Urinary bladder (tissue), 4 donors: ENCODE measurements at places on chromosomes 4 and X. TPM values are rescaled to one million over a fixed set of nuclear protein-coding genes. Genes with fewer than 3 reads are reported as not detected.

The CCSER1 gene
- polyA plus RNA-seq: 1.4 TPM

The ATP10D gene
- polyA plus RNA-seq: 12.3 TPM

The PAGE2B gene
- not detected for polyA plus RNA-seq

The IQCM gene
- polyA plus RNA-seq: not detected

The TMPRSS11D gene
- not detected for polyA plus RNA-seq

The BCORL1 gene
- 9.4 TPM for polyA plus RNA-seq

The MSMO1 gene
- 16.6 TPM for polyA plus RNA-seq

The KCNE5 gene
- 0.22 TPM for polyA plus RNA-seq

The PARM1 gene
- polyA plus RNA-seq: 81.3 TPM

The TBC1D25 gene
- 14.7 TPM for polyA plus RNA-seq

The FGF13 gene
- polyA plus RNA-seq: 10.5 TPM

The GAGE12D gene
- polyA plus RNA-seq: not detected

The TLR10 gene
- polyA plus RNA-seq: 0.05 TPM

The GUCY1B1 gene
- polyA plus RNA-seq: 8.0 TPM

The CHIC1 gene
- 6.1 TPM for polyA plus RNA-seq

The P2RY10 gene
- polyA plus RNA-seq: 0.51 TPM

The RGN gene
- 7.2 TPM for polyA plus RNA-seq

The CTAG1B gene
- polyA plus RNA-seq: not detected

The VBP1 gene
- polyA plus RNA-seq: 34.9 TPM

The FAM114A1 gene
- 65.8 TPM for polyA plus RNA-seq

The RAB9A gene
- polyA plus RNA-seq: 27.9 TPM

The UBA6 gene
- polyA plus RNA-seq: 14.1 TPM

The HTRA3 gene
- polyA plus RNA-seq: 37.0 TPM

The ARAP2 gene
- 1.5 TPM for polyA plus RNA-seq
